ENCODE measurements at places on chromosomes 6 and 20.

DNA sequence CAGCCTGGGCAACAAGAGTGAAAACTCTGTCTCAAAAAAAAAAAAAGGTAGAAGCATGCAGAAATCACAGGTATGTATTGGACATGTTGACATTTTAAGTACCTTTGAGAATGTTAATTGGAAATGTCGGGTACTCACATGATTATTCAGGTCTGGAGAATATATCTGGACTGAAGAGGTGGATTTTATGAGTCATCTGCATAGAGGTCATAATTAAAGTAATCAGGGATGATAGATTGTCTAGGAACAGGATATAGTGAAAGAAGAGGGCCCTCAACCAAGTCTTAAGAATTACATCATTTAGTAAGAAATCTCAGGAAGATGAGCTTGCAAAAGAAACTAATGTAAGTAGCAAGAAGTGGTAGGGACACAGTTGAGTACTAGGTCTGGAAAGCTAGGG is 212.5 kb downstream of the UTRN start:
- no peak for DNase-seq

GRCh38 chr6:145489583-145489982 is 245.7 kb downstream of the EPM2A start:
- DNase-seq = no peak

GRCh38 chr20:53890443-53891305 is 179.7 kb downstream of the BCAS1 start:
- DNase-seq = no peak

- DNase-seq = no peak
Measured at GRCh38 chr6:155955038-155955437, 499.4 kb upstream of the NOX3 start.

DNA sequence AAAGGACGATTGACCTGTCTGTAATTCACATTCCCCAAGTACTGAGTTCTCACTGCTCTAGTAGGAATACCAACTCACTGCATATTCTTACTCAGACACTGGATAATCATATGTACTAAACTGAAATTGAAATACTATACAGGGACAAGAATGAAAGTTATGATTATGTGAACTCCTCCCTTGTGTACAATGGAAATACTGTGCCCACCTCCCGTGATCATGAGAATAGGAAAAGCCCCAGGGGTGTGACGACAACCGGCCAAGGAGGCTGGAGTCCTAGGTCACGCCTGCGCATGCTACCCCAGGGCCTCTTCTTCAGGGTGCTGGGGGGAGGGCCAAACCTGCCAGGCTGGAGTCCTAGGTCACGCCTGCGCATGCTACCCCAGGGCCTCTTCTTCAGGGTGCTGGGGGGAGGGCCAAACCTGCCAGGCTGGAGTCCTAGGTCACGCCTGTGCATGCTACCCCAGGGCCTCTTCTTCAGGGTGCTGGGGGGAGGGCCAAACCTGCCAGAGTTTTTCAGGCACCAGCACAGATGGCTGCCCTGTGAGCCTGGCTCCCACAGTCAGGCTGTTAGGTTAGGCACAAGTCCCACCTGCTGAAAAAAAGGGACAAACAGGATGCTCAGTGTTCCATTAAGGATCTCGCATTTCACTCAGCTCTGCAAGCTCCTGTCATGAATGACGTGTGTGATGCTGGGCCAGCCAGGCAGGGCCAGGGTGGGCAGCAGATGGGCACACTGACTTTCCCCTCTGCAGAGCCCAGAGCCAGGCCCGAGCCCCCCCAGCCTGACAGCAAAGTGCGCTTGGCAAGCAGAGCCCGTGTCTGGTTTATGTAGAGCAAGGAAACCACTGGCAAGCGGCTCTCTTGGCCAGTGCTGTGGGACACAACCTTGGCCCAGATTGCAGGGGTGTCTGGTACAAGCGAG is 107.7 kb downstream of the FOXF2 start:
- no peak for DNase-seq

DNA sequence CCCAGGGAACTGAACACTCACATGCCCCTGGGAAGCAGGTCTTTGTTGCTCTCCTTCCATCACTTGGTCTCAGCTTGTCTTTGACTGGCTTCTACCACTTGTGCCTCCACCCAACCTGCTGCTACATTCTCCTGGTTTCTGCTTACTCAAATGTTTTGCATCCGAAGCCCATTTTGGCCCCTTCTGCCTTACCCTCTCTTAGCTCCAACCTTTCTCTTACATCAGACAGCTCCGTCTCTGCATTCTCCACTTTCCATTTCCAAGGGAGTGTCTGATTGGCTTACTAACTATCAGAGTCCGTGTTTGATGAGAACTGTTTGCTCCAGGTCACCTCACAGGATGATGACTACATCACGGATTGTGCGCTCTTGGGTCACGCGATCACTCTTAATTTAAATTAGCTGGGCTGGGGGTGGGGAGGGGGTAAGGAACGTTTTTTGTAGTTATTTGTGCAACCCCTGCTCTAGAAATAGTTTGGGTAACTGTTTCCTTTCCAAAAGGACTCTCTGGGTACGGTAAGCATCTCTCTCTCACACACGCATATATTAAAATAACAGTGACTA is 844 bp upstream of the ABRACL start:
- no peak for DNase-seq

- DNase-seq = no peak
Measured at GRCh38 chr20:40685349-40685748, 3.7 kb downstream of the MAFB start.

GRCh38 chr6:46353528-46353927 is 137.7 kb downstream of the RCAN2 start:
- DNase-seq = no peak

DNA sequence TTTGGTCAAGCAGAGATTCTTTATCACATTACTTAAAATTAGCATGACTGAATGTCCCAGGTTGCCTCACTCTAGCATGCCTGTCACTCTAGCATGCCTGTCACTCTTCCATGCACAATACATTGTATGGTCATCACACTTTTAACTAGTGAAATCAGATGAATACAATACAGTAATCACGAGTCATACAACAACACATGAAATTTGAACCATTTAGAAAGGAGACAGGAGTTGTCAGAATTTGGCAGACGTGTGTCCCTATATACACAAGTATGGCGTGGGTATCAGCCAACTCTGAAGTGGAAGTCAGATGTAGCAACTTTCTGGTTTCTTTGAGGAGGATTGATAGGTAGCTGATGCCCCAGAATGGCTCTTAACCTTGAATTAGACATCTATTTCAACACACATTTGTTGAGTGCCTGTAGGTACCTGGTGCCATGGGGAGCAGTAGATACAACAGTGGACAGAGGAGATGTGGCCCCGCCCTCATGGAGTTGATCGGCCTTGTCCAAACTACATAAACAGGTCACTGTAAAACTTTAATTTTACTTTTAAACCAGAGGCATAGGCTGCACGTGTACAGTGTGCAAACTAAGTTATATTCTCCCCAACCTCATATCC is 116.1 kb upstream of the TIAM2 start:
- DNase-seq = no peak

GRCh38 chr6:45949256-45949655 is 66.4 kb downstream of the CLIC5 start:
- no peak for DNase-seq

DNA sequence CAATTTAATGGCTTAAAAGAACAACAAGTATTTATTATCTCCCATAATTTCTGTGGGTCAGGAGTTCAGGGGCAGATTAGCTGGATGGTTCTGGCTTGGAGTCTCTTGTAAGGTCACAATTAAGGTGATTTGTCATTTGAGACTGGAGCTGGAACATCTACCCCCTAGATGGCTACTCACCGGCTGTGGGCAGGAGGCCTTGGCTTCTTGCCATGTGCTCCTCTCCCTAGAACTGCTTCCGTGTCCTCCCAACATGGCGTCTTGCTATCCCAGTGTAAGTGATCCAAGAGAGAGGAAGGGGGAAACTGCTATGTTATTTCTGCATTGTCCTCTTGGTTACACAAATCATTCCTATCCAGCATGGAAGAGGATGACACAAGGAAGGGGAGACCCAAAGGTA is 210.2 kb upstream of the ECI2 start:
- no peak for DNase-seq

- DNase-seq = no peak
Measured at GRCh38 chr6:91487696-91488392, 901.0 kb upstream of the MAP3K7 start.

DNA sequence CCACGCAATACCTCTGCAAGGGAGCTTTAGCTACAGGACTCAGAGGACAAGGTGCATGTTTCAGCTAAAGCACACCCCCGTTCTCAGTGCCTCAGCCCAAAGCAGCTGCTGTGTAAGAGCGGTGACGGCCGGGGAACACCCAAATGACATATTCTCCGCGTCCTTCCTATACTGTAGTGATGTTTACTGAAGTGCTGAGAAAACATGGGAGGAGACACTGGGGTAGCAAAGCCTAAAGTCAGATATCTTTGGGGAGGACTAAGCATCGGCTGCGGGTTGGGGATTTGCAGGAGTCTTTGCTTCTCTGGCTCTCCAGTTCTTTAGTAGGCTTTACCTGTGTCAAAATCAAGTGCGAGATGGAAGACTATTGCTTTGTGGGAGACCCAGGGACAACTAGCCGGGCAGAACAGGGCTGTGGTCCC is 1.7 kb downstream of the SLC22A23 start:
- no peak for DNase-seq

DNA sequence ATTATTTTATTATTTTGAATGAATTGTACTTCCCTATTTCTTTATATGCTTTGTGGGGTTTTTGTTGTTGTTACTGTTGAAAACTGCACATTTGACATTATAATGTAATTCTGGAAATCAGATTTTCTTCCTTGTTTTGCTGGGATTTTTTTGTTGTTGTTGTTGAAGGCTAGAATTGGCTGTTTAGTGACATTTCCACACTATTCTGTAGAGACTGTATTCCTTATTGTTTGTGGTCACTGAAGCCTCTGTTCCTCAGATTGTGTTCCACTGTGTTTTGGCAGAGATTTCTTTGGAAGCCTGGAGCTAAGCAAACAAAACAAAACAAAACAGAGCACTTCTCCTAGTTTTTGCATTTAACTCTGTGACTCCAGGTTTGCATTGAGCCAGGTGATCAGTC is 52.9 kb downstream of the CDYL start:
- DNase-seq = no peak

- no peak for DNase-seq
Measured at GRCh38 chr6:159862103-159862502, 28.7 kb upstream of the MAS1 start.

DNA sequence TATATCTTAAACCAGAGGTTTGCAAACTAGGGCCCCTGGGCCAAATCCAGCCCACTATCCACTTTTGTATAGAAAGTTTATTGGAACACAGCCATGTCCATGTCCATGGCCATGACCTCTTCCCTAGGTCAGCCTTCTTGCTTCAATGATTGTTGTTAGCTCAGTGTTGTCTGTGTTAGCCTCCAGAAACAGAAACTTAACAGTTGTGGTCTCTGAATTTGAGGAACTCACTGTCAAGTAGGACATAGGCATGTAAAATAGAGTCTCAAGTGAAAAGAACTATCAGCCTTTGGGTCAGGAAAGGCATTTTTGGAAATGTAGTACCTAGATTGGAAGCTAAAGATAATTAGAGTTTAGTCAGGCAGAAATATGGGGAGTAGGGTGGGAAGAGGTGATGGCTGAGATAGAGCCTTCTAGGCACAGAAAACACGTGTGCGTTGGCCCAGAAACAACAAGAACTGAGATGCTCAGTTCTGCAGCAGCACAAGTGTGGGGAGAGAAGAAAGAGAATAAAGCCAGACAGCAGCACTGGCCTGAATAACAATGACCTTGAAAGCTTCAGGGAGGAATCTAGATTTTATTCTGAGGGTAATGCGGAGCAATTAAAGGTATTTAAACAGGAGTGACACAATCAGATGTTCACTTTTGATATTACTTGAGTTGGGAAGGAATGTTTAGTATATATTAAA is 87.0 kb upstream of the OLIG3 start:
- DNase-seq = no peak

- no peak for DNase-seq
Measured at GRCh38 chr6:166567813-166568212, 18.7 kb downstream of the RAMACL start.

- DNase-seq = no peak
Measured at GRCh38 chr6:22147921-22148776, 148.7 kb downstream of the PRL start.

DNA sequence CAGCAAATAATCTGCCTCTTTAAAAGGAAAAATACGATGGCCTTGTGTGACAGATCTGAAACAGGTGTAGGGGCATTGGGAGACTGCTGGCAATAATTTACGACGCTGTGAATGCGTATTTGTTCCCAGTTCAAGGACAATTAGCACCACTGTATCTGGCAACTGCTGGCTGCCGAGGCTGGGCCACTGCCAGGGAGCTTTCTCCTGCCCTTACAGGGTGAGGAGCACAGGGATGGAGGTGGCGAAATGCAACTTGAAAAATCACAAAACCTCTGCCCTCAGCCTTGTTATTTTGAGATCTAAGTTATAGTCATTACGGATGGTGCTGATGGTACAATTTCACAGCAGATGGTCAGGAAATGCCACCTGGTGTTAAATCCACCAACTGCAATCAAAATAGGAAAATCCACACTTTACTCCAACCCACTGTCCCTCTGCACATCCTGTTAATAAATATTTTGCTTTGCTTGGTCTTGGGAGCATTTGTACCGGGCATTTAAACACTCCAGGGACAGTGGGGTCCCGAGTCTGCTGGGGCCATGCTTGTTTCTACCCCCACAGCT is 6.4 kb downstream of the MYLK4 start:
- DNase-seq = no peak

DNA sequence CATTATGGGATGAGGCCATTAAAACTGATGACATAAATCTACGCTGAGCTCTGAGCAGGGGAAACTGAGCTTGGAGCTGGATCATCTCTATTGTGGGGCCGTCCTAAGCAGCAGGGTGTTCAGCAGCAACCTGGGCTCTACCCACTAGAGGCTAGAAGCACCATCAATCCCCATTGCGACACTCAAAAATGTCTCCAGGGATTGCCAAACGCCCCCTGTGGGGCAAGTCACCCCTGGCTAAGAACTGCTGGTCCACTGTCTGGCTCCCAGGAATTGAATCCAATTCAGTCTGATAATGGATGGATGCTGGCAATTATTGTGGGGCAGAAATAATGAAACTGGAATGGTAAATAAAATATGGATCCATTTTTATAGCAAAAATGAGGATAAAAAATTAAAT is 38.2 kb downstream of the PMEPA1 start:
- DNase-seq = no peak

- DNase-seq = no peak
Measured at GRCh38 chr20:59004763-59005522, 2.1 kb downstream of the CTSZ start.

DNA sequence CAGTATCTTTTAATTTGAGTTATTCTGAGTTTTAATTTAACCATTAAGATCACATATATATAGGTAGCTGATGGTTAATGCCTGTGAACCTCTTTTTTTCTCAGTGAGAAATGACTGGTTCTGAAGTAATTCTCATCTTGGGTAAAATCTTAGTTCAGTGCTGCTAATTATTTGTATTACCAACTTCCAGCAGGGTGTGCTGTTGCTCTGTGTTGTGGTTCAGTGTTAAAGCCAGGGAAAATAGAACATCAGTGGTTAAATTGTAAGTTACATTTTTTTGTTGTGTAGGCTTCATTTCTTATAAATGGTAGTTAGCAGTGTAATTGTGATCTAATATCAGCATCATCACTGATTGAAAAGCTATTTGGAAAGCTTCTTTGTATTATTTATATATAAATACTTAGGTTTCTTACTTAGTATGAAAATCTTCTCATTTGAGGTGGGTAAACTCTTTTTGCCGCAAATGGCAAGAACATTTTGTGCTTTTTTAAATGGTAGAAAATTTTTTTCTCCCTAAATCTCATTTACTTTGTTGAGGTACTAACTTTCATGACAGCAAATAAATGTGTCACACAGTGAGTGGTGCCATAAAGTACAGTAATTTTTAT is 43.7 kb downstream of the CDC5L start:
- DNase-seq = no peak

Data from stimulated activated CD8-positive, alpha-beta memory T cell treated with anti-CD3 and anti-CD28 coated beads, Interleukin-15, amount 100 ng/mL, for 24 hours (primary cell).